ENCODE measurements at places on chromosomes 12 and 14. TPM values are rescaled to one million over a fixed set of nuclear protein-coding genes. Genes with fewer than 3 reads are reported as not detected.

GRCh38 chr14:21518725-21519124, 7.4 kb downstream of the SALL2 start:
- DNase-seq, result no peak
- H3K4me3 ChIP-seq, result no peak overlapping the region
- no peaks in the 10 kb centered on the region for H3K4me1 ChIP-seq
- no peak overlapping the region for H3K27ac ChIP-seq
- H3K36me3 ChIP-seq, result no peaks in the 10 kb centered on the region

- no peaks in the 10 kb centered on the region for H3K4me1 ChIP-seq
- H3K27ac ChIP-seq, result no peak overlapping the region
- DNase-seq, result no peak
- no peak overlapping the region for H3K4me3 ChIP-seq
These were observed 6.5 kb downstream of the NECAP1 start for GRCh38 chr12:8088574-8088973.

- H3K4me1 ChIP-seq, result no peaks in the 10 kb centered on the region
- no peak for DNase-seq
- H3K4me3 ChIP-seq, result no peak overlapping the region
These were observed 85.7 kb downstream of the EML5 start for GRCh38 chr14:88707088-88707487.

GRCh38 chr12:24482882-24483604, 465.9 kb downstream of the BCAT1 start:
- peaks cover 12% of the 10 kb centered on the region for H3K4me1 ChIP-seq
- no peaks in the 10 kb centered on the region for H3K36me3 ChIP-seq
- H3K27ac ChIP-seq, result no peak overlapping the region
- DNase-seq, result no peak

DNA sequence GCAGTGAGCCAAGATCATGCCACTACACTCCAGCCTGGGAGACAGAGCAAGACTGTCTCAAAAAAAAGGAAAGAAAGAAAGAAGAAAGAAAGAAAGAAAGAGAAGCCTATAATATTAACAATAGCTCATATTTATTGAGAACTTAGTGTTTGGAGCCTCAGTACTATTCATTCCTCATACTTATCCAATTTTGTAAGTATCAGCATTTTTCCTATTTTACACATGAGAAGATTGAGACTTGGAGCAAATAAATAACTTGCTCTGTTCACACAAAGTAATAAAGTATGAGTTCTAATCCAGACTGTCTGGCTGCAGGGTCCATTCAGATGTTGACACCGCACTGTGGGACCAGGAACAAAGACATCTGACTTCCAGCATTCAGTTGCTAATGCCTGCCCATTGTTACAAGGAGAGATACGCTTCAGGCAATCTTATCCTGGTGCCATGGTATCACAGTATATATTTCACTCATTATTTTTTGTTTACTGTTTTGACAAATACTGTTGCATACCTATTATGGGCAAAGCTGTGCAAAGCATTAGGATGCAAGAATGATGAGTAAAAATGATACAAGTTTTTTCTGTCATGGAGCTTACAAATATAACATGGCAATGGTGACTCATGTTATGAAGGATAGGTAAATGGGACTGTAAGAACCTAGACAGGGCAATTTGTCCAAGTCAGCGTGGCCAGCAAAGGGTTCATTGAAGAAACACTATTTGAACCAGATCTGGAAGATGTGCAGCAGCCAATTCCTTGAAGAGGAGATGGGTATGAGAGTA, 21.4 kb upstream of the TMTC2 start:
- no peak overlapping the region for H3K4me3 ChIP-seq
- no peak for DNase-seq
- H3K36me3 ChIP-seq, result no peaks in the 10 kb centered on the region
- H3K27ac ChIP-seq, result no peak overlapping the region
- no peaks in the 10 kb centered on the region for H3K27me3 ChIP-seq

The IQSEC3 gene
- 0.19 TPM for total RNA-seq

The CPNE8 gene
- 15.2 TPM for total RNA-seq

- H3K4me1 ChIP-seq, result no peaks in the 10 kb centered on the region
- no peak overlapping the region for H3K4me3 ChIP-seq
- DNase-seq, result no peak
- peaks cover 1% of the 10 kb centered on the region for H3K36me3 ChIP-seq
- no peak overlapping the region for H3K27ac ChIP-seq
These were observed 10.5 kb upstream of the RPLP0 start for GRCh38 chr12:120211243-120211903.

The MUCL1 gene
- total RNA-seq, result not detected

- H3K36me3 ChIP-seq, result no peaks in the 10 kb centered on the region
- no peak overlapping the region for H3K27ac ChIP-seq
- no peak overlapping the region for H3K4me3 ChIP-seq
- no peak for DNase-seq
These were observed 157.3 kb downstream of the BTG1 start for GRCh38 chr12:91988086-91988923.

GRCh38 chr14:76077340-76077739, 74.4 kb upstream of the GPATCH2L start:
- no peaks in the 10 kb centered on the region for H3K27me3 ChIP-seq
- H3K27ac ChIP-seq, result no peak overlapping the region
- H3K4me3 ChIP-seq, result no peak overlapping the region
- no peaks in the 10 kb centered on the region for H3K36me3 ChIP-seq
- no peaks in the 10 kb centered on the region for H3K4me1 ChIP-seq

The CCDC197 gene
- not detected for total RNA-seq

The TOX4 gene
- total RNA-seq, result 76.6 TPM

DNA sequence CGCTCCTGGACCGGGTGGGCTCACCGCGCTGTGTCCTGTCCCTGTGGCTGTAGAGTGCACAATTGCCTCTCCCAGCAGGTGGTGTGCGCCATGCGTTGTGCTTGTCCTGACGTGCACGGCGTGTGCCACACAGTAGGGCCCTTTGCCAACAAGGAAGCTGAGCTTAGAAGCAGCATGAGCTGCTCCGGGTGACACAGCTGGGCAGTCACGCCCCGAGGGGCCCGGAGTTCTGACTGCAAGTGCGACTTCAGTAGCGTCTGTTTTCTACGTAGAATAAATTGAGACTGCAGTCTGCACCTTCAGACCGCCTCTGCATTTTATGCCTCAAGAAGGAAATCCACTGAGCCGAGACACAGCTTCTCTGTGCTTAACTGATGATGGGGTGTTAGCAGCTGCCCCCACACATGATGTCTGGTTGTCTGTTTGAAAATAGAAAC, 81.6 kb downstream of the ADGRD1 start:
- no peak overlapping the region for H3K4me3 ChIP-seq
- no peaks in the 10 kb centered on the region for H3K4me1 ChIP-seq
- peak overlapping the region; percentile 15 for H3K27ac ChIP-seq
- H3K36me3 ChIP-seq, result no peaks in the 10 kb centered on the region
- no peak for DNase-seq

- H3K27ac ChIP-seq, result peak overlapping the region; percentile 66
- DNase-seq, result no peak
- H3K27me3 ChIP-seq, result no peaks in the 10 kb centered on the region
- H3K4me1 ChIP-seq, result peaks cover 61% of the 10 kb centered on the region
- no peak overlapping the region for H3K4me3 ChIP-seq
These were observed 142.8 kb upstream of the AMIGO2 start for GRCh38 chr12:47222520-47223030.

DNA sequence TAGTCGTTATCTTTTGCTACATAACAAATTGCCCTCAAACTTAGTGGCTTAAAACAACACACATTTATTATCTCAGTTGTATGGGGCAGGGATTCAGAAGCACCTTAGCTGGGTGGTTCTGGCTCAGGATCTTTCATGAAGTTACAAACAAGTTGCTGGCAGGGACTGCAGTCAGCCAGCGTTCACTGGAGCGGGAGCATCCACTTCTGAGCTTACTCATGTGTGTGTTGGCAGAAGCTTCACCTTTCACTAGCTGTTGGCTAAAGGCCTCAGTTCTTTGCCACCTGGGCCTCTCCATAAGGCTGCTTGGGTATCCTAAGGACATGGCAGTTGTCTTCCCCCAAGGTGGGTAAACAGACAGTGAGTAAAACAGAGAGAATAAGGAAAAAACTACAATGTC, 365.7 kb downstream of the RPS29 start:
- DNase-seq, result no peak
- H3K27me3 ChIP-seq, result no peaks in the 10 kb centered on the region

DNA sequence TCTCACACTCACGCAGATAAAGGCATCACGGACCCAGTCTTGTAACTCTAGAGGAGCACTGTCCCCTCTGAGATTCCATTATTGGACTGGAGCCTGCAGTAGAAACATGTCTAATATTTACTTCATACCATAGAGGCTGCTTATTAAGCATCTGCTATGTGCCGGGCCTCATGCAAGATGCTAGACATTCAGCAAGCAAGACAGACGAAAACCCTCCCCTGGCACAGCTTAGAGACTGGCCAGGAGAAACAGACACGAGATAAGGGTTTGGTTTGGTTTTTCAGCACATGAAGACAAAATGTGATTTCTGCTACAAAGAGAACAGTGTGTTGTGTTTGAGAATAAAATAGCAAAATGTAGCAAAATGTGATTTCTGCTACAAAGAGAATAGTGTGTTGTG, 719.2 kb downstream of the MED13L start:
- DNase-seq, result no peak
- H3K4me1 ChIP-seq, result peaks cover 6% of the 10 kb centered on the region
- H3K27me3 ChIP-seq, result no peaks in the 10 kb centered on the region
- no peak overlapping the region for H3K4me3 ChIP-seq
- H3K36me3 ChIP-seq, result no peaks in the 10 kb centered on the region

The CALM1 gene
- total RNA-seq, result 405 TPM

DNA sequence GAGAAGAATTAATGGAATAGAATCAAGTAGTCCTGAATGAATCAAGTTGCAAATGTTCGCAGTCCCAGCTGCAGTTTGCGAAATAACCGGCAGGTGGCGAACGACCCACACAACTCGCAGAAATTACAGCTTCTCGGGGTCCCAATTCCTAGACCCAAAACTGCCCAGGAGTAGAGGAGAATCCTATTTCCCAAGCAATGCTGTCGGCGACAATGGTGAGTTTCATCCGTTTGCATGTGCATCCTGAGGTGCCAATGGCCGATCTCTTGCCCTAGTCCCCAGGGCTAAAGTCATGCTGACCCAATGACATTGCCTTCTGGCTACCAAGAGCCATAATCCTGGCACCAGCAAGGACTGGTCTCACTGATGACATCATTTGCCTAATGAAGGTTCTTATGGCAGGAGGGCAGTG, 8.5 kb upstream of the ASCL1 start:
- no peaks in the 10 kb centered on the region for H3K36me3 ChIP-seq
- peak; percentile 60 for DNase-seq
- H3K4me1 ChIP-seq, result no peaks in the 10 kb centered on the region
- H3K27me3 ChIP-seq, result no peaks in the 10 kb centered on the region
- H3K27ac ChIP-seq, result no peak overlapping the region

- H3K27ac ChIP-seq, result peak overlapping the region; percentile 28
- 0 out of 2 replicates have a peak, but pooled peaks cover 4% of the 10 kb centered on the region for H3K4me1 ChIP-seq
- no peak for DNase-seq
- no peaks in the 10 kb centered on the region for H3K27me3 ChIP-seq
These were observed 46.4 kb downstream of the CRADD start for GRCh38 chr12:93723568-93723930.

The ADCY4 gene
- total RNA-seq, result 0.57 TPM

The TAMALIN gene
- total RNA-seq, result 3.7 TPM

GRCh38 chr12:60225216-60226000, 629.6 kb downstream of the SLC16A7 start:
- H3K4me1 ChIP-seq, result peaks cover 3% of the 10 kb centered on the region
- no peak overlapping the region for H3K27ac ChIP-seq
- no peak for DNase-seq
- no peak overlapping the region for H3K4me3 ChIP-seq
- H3K36me3 ChIP-seq, result no peaks in the 10 kb centered on the region
- no peaks in the 10 kb centered on the region for H3K27me3 ChIP-seq

GRCh38 chr12:67666605-67667004, 18.1 kb downstream of the DYRK2 start:
- H3K4me3 ChIP-seq, result no peak overlapping the region
- peaks cover 14% of the 10 kb centered on the region for H3K4me1 ChIP-seq
- no peaks in the 10 kb centered on the region for H3K27me3 ChIP-seq
- DNase-seq, result no peak
- no peak overlapping the region for H3K27ac ChIP-seq

The TMEM52B gene
- total RNA-seq, result 46.0 TPM

The SYCP3 gene
- 0.16 TPM for total RNA-seq

The GALNT8 gene
- not detected for total RNA-seq

The CLEC4C gene
- not detected for total RNA-seq

DNA sequence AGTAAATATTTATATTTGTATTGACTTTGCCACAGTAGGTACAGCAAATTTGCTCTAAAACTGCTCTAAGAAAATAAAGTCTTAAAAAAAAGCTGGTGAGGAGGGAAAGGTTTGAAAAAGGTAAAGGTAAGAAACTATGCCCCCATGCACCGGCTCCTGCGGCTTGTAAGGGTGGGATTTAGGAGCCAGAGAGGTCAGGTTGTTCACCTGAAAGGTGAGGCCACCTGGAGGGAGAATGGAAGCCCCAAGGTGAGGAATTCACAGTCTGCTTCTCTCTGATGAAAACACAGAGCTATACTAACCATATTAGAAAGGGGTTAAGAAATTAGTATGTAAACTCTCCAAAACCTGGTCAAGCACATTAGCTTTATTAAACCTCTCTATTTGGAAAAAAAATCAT, 31.8 kb downstream of the CPM start:
- no peak overlapping the region for H3K27ac ChIP-seq
- no peaks in the 10 kb centered on the region for H3K4me1 ChIP-seq
- H3K36me3 ChIP-seq, result no peaks in the 10 kb centered on the region
- no peak for DNase-seq

GRCh38 chr12:46362895-46363581, 9.5 kb downstream of the SLC38A2 start:
- H3K4me1 ChIP-seq, result peaks cover 18% of the 10 kb centered on the region
- H3K27ac ChIP-seq, result no peak overlapping the region
- H3K36me3 ChIP-seq, result peaks cover 15% of the 10 kb centered on the region
- no peak overlapping the region for H3K4me3 ChIP-seq
- no peak for DNase-seq

DNA sequence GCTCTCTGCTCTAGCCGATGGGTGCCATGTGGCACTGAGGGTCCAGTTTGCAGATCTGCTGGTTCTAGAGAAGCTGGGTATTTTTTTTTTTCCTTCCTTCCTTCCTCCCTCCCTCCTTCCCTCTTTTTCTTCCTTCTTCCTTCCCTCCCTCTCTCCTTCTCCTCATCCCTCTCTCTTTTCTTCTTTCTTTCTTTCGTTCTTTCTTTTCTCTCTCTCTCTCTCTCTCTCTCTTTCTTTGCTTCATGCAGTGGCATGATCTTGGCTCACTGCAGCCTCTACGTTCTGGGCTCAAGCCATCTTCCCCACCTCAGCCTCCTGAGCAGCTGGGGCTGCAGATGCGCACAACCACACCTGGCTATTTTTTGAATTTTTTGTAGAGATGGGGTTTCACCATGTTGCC, 2.7 kb upstream of the BCL7A start:
- no peak for DNase-seq
- no peak overlapping the region for H3K27ac ChIP-seq
- H3K27me3 ChIP-seq, result no peaks in the 10 kb centered on the region
- no peaks in the 10 kb centered on the region for H3K36me3 ChIP-seq
- no peak overlapping the region for H3K4me3 ChIP-seq

GRCh38 chr14:55303691-55304145, 32.5 kb downstream of the FBXO34 start:
- H3K27me3 ChIP-seq, result no peaks in the 10 kb centered on the region
- H3K27ac ChIP-seq, result no peak overlapping the region
- H3K4me3 ChIP-seq, result no peak overlapping the region
- H3K4me1 ChIP-seq, result 0 out of 2 replicates have a peak, but pooled peaks cover 8% of the 10 kb centered on the region
- DNase-seq, result no peak

GRCh38 chr12:114416028-114416427, 10.1 kb upstream of the TBX5 start:
- DNase-seq, result no peak
- H3K27ac ChIP-seq, result no peak overlapping the region
- H3K36me3 ChIP-seq, result no peaks in the 10 kb centered on the region
- H3K27me3 ChIP-seq, result no peaks in the 10 kb centered on the region
- H3K4me3 ChIP-seq, result no peak overlapping the region

The HDAC7 gene
- 71.9 TPM for total RNA-seq

The KLHL33 gene
- total RNA-seq, result not detected

Data from Caco-2 (cell line).